ENCODE measurements at places on chromosomes 11 and 22. TPM values are rescaled to one million over a fixed set of nuclear protein-coding genes. Genes with fewer than 3 reads are reported as not detected.
A peak's percentile ranks its signal among the peaks of the same experiment; 100 is the strongest.

DNA sequence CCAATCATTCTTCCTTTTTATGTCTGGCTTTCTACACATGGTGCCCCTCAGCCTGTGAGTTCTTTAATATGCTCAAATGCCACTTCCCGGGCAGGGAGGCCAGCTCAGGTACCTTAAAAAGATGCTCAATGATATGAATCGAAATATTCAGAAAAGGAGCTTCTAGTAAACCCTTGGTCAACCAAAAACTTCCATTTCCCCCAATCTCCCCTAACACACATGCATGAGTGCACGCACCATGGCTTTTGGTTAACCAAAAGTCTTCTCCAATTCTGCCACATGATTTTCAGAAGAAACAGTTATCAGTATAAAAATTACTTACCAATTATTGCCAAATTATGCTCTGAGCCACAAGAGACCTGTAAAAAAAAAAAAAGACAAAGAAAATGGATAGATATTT, 135.0 kb downstream of the SERGEF start:
- no peaks in the 10 kb centered on the region for H3K27me3 ChIP-seq
- no peak overlapping the region for H3K27ac ChIP-seq
- H3K4me3 ChIP-seq = no peak overlapping the region

CDC42BPG gene
- total RNA-seq = 11.6 TPM

DNA sequence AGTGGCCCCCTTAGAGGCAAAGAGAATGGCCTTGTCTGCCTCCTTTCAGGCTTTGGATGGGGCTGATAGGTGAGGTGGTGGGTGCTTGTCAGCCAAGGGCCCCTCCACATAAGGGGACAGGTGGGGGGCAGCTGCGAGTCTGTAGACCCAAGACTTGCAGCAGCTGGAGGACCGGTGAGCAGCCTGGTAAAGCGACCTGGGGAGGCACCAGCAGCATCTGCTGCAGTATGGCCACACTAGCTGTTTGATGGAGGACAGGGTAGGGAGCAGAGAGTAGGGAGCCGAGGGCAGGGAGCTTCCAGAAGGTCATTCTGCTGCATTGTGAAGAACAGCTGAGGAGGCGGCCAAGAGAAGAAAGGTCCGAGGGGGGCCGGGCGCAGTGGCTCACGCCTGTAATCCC, 16.8 kb upstream of the MRTFA start:
- no peak overlapping the region for H3K27ac ChIP-seq
- H3K27me3 ChIP-seq = no peaks in the 10 kb centered on the region
- no peaks in the 10 kb centered on the region for H3K4me1 ChIP-seq
- DNase-seq = no peak
- no peaks in the 10 kb centered on the region for H3K36me3 ChIP-seq
- no peak overlapping the region for H3K4me3 ChIP-seq

GRCh38 chr11:108228251-108228650, 5.4 kb downstream of the ATM start:
- peak overlapping the region; percentile 29 for H3K4me3 ChIP-seq
- H3K36me3 ChIP-seq = peaks cover 56% of the 10 kb centered on the region
- H3K4me1 ChIP-seq = peaks cover 59% of the 10 kb centered on the region

GRCh38 chr11:119835753-119836152, 106.8 kb upstream of the NECTIN1 start:
- no peak overlapping the region for H3K4me3 ChIP-seq
- no peak overlapping the region for H3K27ac ChIP-seq
- H3K4me1 ChIP-seq = no peaks in the 10 kb centered on the region
- no peaks in the 10 kb centered on the region for H3K27me3 ChIP-seq
- DNase-seq = no peak
- no peaks in the 10 kb centered on the region for H3K36me3 ChIP-seq
